Activated T-helper 2 cell treated with anti-CD3 and anti-CD28 coated beads, Interferon-gamma antibody, Interleukin-2, Interleukin-4, amounts not matched to agents 10 μg/mL and 5 μg/mL and 100 μg/mL, durations not matched to agents 14 hours and 24 hours and 36 hours (primary cell): ENCODE measurements at places on chromosomes 6 and 20. TPM values are rescaled to one million over a fixed set of nuclear protein-coding genes. Genes with fewer than 3 reads are reported as not detected.

The TRERF1 gene
- 19.6 TPM in 2 replicates for total RNA-seq

DNA sequence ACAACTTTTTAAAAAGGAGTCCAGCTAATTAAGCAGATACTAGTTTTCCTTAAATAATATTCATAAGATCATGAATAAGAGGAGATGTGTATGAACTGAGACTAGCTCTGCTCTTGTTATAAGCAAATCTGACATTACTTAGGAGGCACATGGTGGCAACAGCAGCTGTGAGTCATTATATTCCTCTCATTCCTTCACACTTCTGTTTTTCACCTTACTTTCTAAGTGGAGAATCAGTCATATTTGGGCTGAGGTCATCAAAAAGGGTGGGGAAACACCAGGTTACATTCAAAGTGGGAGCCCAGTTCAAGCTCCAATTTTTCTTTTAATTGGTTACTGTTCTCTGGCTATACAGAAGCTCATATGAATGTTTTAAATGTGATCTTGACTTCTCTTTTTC is 6.0 kb upstream of the RIPPLY2 start:
- no peak for DNase-seq
- no peaks in the 10 kb centered on the region for H3K36me3 ChIP-seq
- H3K27ac ChIP-seq, result no peak overlapping the region
- no peaks in the 10 kb centered on the region for H3K4me1 ChIP-seq
- H3K27me3 ChIP-seq, result peaks cover 23% of the 10 kb centered on the region
- H3K4me3 ChIP-seq, result no peak overlapping the region

GRCh38 chr20:47781632-47782031 is 3.6 kb downstream of the SULF2 start:
- no peak overlapping the region for H3K27ac ChIP-seq
- H3K4me1 ChIP-seq, result peaks cover 2% of the 10 kb centered on the region
- H3K27me3 ChIP-seq, result peaks cover 41% of the 10 kb centered on the region
- no peak overlapping the region for H3K4me3 ChIP-seq
- DNase-seq, result no peak

GRCh38 chr6:157955675-157956074 is 26.0 kb upstream of the SYNJ2 start:
- H3K27ac ChIP-seq, result no peak overlapping the region
- peaks cover 15% of the 10 kb centered on the region for H3K36me3 ChIP-seq
- H3K4me1 ChIP-seq, result peaks cover 2% of the 10 kb centered on the region
- H3K4me3 ChIP-seq, result no peak overlapping the region
- DNase-seq, result no peak

DNA sequence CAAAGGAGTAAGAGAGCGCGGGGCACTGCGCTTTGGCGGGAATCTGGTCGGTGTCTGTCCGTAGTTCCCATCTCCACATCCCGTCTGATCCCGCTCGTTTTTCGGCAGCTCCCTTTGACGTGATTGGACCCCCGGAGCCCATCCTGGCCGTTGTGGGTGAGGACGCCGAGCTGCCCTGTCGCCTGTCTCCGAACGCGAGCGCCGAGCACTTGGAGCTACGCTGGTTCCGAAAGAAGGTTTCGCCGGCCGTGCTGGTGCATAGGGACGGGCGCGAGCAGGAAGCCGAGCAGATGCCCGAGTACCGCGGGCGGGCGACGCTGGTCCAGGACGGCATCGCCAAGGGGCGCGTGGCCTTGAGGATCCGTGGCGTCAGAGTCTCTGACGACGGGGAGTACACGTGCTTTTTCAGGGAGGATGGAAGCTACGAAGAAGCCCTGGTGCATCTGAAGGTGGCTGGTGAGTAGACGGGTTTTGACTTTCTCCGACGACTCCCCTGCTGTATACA is 1.4 kb downstream of the BTN1A1 start:
- no peak overlapping the region for H3K27ac ChIP-seq
- H3K4me1 ChIP-seq, result peaks cover 21% of the 10 kb centered on the region
- peaks cover 49% of the 10 kb centered on the region for H3K27me3 ChIP-seq
- DNase-seq, result peak; percentile 18
- H3K4me3 ChIP-seq, result peak overlapping the region; percentile 67
- no peaks in the 10 kb centered on the region for H3K36me3 ChIP-seq
